Hepatocyte (in vitro differentiated cells): ENCODE measurements at places on chromosomes 12 and 14. TPM values are rescaled to one million over a fixed set of nuclear protein-coding genes. Genes with fewer than 3 reads are reported as not detected.

Gene MYL6
- polyA plus RNA-seq: 2,273 and 2,387 TPM in 2 replicates

DNA sequence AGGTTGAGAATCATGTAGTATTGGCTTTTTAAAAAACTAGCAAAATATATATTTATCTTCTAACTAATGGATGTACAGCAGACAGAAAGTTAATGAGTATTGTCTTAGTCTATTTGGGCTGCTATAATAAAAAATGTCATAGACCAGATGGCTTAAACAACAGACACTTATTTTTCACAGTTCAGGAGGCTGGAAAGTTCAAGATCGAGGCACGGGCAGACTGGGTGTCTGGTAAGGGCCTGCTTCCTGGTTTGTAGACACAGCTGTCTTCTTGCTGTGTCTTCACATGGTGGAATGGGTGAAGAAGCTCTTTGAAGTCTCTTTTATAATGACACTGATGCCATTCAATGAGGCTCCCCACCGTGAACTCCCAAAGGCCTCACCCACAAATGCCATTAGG lies 70.1 kb upstream of the KRR1 start:
- no peak for DNase-seq

DNA sequence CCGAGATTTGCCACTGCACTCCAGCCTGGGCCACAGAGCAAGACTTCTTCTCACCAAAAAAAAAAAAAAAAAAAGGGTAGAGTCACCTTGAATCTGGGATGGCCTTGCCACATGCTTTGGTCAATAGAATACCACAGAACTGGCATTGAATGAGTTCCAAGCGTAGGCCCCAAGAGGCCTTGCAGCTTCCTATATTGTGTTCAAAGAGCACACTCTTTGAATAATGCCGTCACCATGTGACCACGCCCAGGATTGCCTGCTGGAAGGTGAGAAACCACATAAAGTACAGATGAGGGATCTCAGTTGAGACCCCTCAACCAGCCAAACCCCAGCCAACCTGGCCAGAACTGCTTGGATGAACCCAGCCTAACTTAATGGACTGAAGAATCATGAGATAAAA lies 239.2 kb upstream of the AMIGO2 start:
- DNase-seq: no peak

Gene SYNDIG1L
- polyA plus RNA-seq: 0.40 TPM in 1 of 2 replicates, not detected in the other

Gene WDR89
- polyA plus RNA-seq: 3.9 and 5.6 TPM in 2 replicates

- DNase-seq: no peak
Observed at GRCh38 chr14:71645656-71646055, 286.6 kb upstream of the RGS6 start.

Gene TAS2R13
- polyA plus RNA-seq: not detected in 2 replicates

- DNase-seq: no peak
Observed at GRCh38 chr12:132363661-132364347, 34.4 kb upstream of the GALNT9 start.
